Smooth muscle cell of the brain vasculature (primary cell): ENCODE measurements at places on chromosomes 12 and 14.

DNA sequence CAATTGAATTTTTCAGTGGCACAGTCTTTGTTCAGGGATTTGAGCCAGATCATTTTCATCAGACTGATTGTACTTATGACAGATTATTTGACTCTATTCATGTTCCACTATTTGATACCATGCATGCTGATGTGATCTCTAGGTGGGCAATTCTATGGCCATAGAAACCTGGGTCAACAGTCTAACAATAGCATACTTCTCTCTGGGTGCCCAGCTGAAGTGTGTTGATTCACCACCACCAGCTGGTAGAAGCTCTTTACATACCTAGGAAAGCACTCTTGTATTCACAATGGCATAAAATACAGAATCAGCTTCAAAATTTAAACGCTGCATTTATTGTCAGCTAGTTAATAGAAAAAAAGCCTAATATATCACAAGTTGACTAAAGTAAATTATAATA, 90.2 kb upstream of the TMTC2 start:
- DNase-seq = no peak

GRCh38 chr12:43550831-43551271, 1.2 kb downstream of the ADAMTS20 start:
- DNase-seq = no peak

GRCh38 chr12:53532524-53533445, 25.5 kb upstream of the NPFF start:
- DNase-seq = no peak

GRCh38 chr14:104431351-104431928, 148.1 kb upstream of the C14orf180 start:
- no peak for DNase-seq

- DNase-seq = no peak
Measured at GRCh38 chr12:91702843-91703425, 442.7 kb downstream of the BTG1 start.

- no peak for DNase-seq
Measured at GRCh38 chr12:47892819-47893218, 12.0 kb downstream of the VDR start.

DNA sequence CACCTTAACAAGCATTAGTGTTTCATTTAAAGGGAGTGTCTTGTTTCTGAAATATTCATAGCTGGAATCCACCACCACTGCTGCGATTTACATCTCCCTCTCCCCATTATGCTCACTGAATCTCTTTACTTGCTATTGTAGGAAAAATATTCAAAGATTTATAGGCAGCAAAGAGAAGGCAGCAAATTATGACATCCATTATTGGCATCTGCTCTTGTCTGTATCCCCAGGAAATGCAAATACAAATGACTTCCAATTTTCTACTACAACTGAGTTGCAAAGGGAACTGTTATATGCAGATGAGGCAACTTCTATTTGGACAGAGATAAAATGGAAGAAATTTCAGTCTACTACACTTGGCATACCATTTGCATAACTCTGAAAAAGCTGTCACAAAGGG, 88.4 kb upstream of the PRKD1 start:
- no peak for DNase-seq

- DNase-seq = no peak
Measured at GRCh38 chr12:34347367-34347766, 325.1 kb downstream of the ALG10 start.

GRCh38 chr12:111256629-111257434, 112.1 kb downstream of the PHETA1 start:
- DNase-seq = no peak
